NCI-H2107 (cell line): ENCODE measurements at places on chromosomes 12 and 14.

DNA sequence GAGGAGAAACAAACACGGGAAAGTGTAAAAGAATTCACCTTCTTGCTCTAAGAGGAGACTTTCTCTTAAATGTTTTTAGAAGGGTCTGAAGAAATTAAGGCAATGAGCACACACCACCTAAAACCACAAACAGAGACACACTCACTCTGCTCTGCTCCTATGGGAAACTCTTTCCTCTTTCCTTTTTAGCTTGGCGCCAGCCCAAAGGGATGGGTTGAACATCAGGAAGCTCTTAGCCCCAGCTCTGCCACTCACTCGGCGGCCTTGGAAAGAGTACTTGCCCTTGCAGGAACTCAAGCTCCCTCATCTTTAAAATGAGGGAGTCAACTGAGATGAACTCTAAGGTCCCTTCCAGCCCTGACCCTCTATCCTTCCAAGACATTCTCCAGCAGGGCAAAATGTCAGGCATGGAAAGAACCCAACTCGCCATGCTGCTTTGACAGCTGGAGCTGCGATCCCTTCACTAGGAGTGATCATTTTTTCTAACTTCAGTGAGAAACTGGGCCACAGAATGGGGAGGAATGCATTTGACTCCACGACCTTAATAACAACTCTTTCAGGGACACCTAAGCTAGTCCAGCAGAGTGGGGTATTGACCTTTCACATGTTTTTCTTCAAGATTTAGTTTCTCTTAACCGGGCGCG lies 980 bp upstream of the RNASE8 start:
- DNase-seq, result no peak

- no peak for DNase-seq
Measured at GRCh38 chr12:98770230-98770629, 125.1 kb downstream of the APAF1 start.

GRCh38 chr14:68931474-68932051 lies 47.5 kb downstream of the ACTN1 start:
- DNase-seq, result no peak

DNA sequence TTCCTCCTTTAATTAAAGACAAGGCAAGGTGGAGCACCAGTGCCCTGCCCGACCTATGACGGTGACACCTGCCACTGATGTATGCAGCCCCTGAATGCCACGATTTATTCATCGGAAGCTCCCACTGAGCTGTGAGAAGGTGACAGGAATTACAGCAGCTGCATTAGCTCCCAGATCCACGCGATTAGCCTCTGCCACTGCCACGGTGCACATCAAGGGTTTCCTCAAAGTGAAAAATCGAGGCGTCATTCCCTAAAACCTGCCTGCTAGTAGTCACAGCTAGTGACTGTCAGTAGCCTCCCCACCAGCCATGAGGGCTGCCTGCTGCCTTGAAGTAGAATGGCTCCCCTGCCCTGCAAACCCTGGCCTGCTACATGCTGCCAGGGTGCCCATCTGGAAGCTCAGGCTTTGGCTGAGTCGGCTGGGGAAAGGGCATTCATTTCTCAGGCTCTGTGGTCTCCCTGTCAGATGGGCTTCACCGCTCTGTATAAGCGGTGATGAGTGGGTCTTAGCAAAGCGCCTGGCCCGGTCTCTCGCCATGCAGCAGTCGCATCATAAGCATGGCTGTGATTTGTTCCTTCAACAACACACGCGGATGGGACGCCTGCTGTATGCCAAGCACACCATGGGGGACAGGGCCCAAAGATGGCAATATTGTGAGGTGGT lies 8.2 kb upstream of the BCL11B start:
- no peak for DNase-seq
